Activated T-helper 9 cell treated with anti-CD3 and anti-CD28 coated beads, Interleukin-2, amount 50 U/mL, for 16 hours (primary cell): ENCODE measurements at places on chromosomes 4 and X.

- no peak for DNase-seq
Observed at GRCh38 chr4:16884673-16885460, 13.6 kb downstream of the LDB2 start.

DNA sequence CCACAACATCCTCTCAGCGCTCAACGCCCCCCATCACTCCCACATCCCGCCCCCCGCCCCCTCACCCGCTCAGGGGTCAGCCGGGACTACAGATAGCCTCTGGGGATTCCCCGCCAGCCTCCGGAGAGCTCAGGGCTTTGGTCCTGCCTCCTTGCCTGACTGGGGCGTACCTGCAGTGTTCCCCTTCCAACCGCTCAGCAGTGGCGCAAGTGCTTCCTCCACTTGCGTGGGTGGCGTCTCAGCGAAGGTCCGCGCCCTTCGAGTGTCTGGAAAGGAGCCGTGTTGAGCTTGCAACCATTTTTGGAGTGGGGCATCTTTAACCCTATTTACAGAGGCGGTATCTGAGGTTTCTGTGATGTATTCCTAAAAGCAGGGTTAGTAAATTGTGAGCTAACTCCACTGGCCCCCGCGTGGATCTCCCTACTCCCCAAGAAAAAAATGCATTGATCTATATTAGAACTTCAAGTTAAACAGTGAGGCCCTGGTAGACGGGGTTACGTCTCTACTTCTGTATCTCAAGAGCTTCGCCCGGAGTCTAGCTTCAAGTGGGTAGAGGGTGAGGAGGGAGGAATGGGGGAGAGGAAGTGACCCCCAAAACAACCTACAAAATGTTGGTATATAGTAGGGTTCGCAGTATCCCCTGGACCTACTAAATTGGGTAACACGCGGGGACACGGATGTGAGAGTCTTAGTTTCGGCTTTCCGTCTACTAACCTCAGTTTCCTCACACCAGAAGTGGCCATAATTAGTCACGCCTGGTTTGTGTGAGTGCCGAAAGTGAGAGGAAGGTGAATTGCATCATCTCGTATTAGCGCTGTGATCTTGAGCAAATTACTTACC is 16.1 kb downstream of the NKX3-2 start:
- no peak for DNase-seq

GRCh38 chrX:134202561-134202960 is 34.4 kb upstream of the CCDC160 start:
- DNase-seq, result no peak

- no peak for DNase-seq
Observed at GRCh38 chr4:169959254-169959653, 66.9 kb downstream of the MFAP3L start.

DNA sequence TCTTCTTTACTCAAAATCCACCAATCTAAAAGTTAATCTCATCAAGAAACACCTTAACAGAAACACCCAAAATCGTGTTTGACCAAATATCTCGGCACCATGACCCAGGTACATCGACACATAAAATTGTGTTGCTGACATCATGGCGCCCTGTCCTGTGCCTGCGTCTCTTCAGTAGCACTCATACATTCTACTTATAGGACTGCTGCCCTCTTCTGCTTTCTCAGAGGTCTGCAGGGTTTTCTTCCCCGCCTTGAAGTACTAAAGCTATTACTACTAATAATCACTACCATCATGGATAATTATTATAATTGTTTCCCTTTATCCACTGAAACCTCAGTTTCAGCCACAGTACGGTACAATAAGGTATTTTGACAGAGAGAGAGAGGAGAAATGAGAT is 1403.1 kb upstream of the TENM3 start:
- DNase-seq, result no peak

- DNase-seq, result no peak
Observed at GRCh38 chr4:181682367-181683047, 560.7 kb upstream of the TENM3 start.

GRCh38 chrX:16039363-16039762 is 84.0 kb upstream of the GRPR start:
- DNase-seq, result no peak

- DNase-seq, result peak; percentile 27
Observed at GRCh38 chr4:109559625-109559982, 442 bp upstream of the MCUB start.
